ENCODE measurements at places on chromosomes 2 and 18. TPM values are rescaled to one million over a fixed set of nuclear protein-coding genes. Genes with fewer than 3 reads are reported as not detected.

DNA sequence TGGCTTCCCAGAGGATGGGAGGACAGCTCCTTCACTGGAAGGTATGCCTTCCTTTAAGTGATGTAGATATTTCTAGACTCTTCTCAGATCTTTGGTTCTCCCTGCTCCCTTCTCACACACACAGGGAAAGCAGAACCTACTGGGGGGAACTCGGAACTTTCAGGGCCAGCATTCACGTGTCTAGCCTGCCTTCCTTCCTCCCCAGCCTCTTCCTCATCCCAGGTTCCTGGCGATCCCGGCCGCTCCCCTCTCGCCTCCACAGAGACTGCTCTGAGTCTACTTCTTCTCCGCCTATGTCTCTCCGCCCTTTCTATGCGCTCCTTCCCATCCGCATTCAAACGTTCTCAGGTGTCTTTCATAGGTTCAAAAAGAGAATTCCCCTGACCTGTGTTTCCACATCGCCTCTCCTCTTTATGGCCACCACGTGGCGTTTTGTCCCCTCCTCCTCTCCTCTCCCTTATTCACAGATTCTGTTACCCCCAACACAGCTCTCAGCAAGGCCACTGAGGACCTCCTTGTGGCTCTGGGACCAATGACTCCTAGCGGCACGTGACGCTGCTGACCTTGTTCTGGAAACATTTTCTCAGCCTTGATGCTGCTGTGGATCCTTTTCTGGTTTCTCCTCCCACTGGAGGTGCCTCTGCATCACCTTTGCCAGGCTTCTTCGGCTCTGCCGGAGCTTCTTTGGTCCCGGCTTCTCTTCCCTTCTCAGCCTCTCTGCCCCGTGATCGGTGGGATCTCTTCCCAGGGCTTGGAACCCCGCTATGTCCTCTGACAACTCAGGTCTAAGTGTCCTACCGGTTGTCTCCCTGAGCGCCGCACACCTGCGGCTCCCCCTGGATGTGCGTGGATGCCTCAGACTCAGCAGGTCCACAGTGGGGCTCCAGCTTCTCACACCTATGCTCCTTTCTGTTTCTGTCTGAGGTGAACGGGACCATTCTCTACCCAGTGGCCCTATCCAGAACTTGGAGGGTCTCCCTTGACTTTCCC lies 77.5 kb downstream of the VAPA start:
- no peak for DNase-seq

- no peak for DNase-seq
These were observed 37.1 kb upstream of the TNFRSF11A start for GRCh38 chr18:62287781-62288664.

DNA sequence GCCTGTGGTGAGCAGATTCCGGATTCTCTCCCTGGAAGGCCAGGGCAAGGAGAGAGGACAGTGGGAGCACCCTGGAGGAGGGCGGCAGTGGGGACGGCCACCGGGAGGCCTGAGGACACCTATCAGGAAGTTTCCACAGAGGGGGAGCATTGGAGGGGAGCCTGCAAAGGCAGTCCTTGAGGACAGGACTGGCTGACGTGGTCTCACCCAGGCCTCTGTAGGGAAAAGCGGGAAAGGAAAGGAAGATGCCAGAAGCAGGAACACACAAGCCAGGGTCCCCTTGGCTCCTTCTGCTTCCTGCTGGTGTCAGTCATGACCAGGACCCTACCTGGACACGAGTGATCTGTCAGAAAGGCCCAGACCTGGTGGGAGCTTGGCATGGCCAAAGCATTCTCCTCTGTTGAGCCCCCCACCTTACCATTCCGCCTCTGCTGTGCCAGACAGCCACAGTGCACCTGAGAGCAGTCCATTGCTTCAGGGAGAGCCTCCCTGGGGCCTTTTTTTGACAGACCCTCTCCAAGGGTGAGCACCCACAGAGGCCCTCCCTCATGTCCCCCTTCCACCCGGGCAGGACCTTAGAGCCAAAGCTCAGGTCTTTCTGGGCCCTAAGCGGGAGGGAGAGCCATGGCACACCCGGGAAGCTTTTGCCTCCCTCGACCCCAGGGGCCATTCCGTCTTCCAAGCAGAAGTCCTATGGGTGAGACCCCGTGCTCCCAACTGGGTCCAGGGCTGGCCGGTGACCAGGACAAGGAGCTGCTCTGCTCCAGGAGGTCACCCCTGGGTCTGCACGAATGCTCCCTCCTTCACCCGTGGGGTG lies 333.1 kb downstream of the DYSF start:
- DNase-seq, result no peak

- DNase-seq, result no peak
These were observed 9.1 kb downstream of the NDUFS1 start for GRCh38 chr2:206150168-206150567.

DNA sequence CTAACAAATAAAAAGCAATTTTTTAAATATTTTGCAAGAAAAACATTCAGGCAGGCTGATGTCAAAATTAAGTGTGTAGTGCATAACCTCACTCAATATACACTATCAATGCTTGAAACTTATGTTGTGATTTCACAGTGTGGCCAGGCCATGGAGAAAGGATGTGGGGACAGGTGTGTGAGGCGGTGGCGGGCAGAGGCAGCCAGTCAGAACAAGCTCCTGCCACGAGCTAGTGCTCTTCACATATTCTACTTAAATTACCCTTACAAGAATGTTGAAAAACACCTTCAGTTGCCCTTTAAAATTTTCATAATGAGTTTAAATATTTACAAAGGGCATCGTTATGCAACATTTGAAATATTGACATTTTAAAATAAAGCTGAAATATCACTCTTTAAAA lies 43.2 kb downstream of the CYB5A start:
- no peak for DNase-seq

DNA sequence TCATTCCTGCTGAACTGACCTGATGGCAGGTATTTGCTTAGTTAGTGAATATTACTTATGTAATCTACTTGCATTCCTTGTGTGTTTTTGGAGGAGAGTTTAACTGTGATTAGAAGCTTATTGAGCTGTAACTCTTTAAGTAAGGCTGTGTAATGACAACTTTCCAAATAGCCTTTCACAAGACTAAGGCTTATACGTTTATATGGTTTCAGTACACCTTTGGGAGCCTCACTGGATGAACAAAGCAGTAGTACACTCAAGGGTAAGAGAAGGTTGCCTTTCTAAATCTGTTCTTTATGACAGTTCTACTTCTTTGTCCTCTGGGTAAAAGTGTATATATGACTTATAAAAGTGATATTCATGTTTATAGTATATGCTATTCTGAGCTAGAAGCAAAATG lies 4.3 kb downstream of the ITPRID2 start:
- DNase-seq, result no peak

The SP110 gene
- total RNA-seq, result 24.3 TPM

Measured in GM23248 (cell line).